ENCODE measurements at places on chromosomes 1 and 21.
A peak's percentile ranks its signal among the peaks of the same experiment; 100 is the strongest.

- no peak for DNase-seq
Observed at GRCh38 chr1:160214481-160215140, 9.4 kb downstream of the PEA15 start.

DNA sequence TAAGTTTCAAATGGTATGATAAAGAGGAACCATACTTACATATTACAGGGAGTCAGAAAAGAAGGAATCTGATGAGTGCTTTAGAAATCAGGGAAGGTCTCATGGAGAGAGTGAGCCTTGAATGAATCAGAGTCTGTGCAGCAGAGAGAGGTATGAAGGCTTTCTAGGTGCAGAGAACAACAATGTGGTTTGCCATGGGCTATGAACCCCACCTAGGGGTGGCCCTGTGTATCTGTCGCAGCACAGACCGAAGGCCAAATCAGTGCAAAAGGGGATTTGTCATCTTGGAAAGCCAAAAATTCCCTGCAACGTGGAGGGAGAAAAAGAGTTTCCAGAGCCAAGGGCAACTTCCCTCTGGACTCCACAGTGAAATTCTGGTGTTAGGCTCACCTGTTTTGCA lies 3.5 kb downstream of the PAPPA2 start:
- DNase-seq = peak; percentile 64

DNA sequence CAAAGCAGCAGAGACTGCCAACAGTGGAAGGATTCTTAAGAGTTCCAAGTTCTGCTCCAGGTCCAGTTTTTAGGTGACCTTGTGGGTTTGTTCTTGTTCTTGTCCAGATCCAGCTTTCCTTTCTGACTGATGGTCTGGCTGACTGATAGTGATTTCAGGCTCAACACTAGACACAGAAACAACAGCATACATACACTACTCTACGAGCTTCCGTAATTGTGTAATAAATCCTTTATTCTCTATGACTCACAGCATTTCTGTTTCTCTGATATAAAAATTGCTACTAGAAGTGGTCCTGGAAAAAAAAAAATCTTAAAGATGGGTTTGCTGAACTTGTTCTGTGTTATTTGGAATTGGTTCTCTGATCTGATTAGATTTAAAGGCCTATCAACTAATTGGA lies 62.2 kb upstream of the PTCH2 start:
- DNase-seq = no peak

GRCh38 chr1:178935610-178936009 lies 64.7 kb upstream of the ANGPTL1 start:
- no peak for DNase-seq

GRCh38 chr1:53327182-53327913 lies 522 bp downstream of the LRP8 start:
- peak; percentile 45 for DNase-seq

GRCh38 chr1:118266436-118266835 lies 81.4 kb upstream of the SPAG17 start:
- no peak for DNase-seq
